Activated CD4-positive, alpha-beta T cell treated with anti-CD3 and anti-CD28 coated beads for 1 hour (primary cell): ENCODE measurements at places on chromosomes 4 and X.

GRCh38 chr4:24114919-24115500, 225.2 kb upstream of the PPARGC1A start:
- no peak for DNase-seq

DNA sequence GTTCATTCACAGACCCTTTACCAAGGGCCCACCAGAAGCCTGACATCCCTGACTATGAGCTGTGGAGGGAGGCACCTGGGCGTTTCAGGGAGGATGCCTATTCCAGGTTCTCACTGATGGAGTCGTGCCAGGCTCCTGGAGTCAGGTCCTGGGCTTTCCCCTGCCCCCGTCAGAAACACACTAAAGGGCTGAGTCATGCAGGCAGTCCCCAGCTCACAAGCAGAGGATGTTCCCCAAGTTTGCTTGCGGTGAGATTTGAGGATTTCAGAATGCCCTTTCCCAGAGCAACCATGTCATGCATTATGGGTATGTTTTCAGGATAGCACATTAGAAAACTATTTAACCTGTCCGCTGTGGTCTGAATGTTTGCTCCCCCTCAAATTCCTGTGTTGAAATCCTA, 45.2 kb downstream of the FHDC1 start:
- no peak for DNase-seq

GRCh38 chr4:1012034-1012739, 761 bp downstream of the FGFRL1 start:
- DNase-seq = no peak

DNA sequence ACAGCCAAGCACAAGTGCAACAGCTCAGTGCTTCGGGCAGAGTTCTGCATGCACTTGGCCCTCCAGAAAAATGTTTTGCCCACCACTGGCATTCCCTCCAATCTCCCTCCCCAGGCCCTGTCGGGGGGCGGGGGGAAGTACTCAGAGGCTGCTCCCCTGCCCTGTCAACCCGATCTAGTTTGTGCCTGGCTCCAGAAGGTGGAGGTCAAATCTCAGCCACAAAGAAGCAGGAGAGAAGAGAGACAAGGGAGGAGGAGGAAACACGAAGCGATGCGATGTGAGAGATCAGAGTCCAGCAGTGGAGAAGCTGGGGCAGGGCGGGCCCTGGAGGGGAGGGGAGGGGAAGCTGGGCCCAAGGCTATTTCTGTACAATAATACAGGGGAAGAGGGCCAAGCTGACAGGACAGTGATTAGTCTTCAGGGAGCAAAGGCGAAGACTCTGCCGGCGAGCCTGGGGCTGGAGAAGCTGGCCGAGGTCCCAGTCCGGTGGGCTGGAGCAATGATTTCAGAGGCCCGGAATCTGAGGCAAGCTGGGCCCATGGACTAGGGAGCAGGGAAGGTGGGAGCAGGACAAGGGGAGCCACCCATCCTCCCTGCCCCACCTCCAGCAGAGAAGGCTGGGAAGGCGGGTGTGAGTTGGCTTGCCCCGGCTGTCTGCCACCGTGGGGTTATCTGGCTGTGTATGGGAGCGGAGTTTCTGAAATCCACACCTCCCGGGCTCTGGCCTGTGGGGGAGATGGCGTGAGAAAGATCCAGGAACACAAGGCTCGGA, 167.1 kb downstream of the EFNB1 start:
- no peak for DNase-seq

DNA sequence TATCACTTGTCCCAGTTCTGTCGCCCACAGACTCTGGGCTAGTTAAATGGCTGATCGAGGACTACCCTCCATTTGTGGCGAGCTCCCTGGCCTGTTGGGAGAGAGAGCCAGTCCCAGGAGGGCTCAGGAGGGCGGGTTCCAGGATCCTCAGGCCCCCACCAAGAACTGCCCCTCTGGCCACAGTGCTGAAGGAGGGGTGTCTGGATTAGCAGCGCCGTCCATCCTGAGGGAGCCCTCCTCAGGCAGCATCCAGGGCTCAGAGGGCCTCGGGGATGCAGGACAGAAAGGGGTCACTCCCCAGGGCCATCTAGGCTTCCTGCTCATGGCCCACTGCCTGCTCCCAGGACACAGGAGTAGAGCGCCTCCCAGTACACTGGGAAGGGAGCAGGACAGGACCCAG, 6.1 kb downstream of the PNMA5 start:
- DNase-seq = no peak

- DNase-seq = peak; percentile 96
Observed at GRCh38 chr4:189940178-189941004, at the start of gene FRG1. Gene FRG1 (plus strand): TSS chr4:189940872. CDS start chr4:189941010, 138 bp downstream.

GRCh38 chr4:182848685-182849084, 68.5 kb downstream of the DCTD start:
- no peak for DNase-seq

- DNase-seq = no peak
Observed at GRCh38 chr4:36003051-36003450, 241.3 kb downstream of the ARAP2 start.

DNA sequence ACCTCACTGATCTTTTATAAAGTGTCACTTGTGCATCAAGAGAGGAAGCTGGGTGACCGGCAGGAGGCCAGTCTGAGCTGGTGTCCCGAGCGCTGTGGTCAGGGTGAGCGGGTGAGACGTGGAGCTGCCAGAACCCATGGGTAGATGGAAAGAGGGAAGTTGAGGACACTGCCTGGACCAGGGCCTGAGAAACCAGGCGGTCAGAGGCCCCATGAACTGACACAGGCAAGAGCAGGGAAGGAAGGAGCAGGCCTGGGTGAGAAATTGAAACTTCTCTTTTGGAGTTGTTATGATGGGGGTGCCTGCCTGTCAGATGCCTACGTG, 192.6 kb downstream of the AFAP1 start:
- no peak for DNase-seq

DNA sequence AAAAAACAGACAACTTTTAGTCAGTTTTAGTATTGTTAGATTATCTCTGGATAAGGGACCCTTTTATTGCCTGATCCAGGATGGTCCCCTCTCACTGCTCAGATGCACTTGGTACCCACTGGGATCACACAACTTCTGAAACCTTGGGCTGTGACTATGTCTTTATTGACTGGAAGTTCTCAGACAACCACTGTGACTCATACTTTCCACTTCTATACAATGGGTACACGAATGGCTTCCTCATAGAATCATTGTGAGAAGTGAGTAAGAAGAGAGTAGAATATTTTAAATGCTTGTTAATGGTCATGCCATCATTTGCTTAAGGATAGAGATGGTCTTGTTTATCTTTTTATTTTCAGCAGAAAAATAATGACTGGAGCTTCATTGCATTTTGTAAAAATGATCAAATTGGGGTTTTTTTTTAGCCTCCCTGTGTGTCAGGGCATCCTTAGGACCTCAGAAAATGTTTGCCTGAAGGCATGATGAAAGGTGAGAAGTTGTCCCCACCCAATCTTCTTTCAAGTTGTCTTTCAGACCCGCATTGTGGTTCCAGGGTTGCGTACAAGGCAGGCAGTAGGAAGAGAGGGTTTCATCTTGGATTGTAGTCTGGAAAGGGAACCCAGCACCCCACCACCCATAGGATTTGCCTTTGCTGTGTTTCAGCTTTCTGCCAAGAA, 115.1 kb downstream of the CPEB2 start:
- DNase-seq = no peak

- DNase-seq = no peak
Observed at GRCh38 chrX:97057349-97057909, 173.7 kb downstream of the RPA4 start.

GRCh38 chr4:99321241-99322191, at the start of gene ADH1B:
Gene ADH1B (minus strand): TSS chr4:99321401. CDS start chr4:99321331, 70 bp downstream.
- no peak for DNase-seq

- no peak for DNase-seq
Observed at GRCh38 chr4:4260185-4260751, 12.2 kb upstream of the TMEM128 start.

GRCh38 chrX:153379971-153380581, 21.1 kb downstream of the PNMA6E start:
- no peak for DNase-seq

DNA sequence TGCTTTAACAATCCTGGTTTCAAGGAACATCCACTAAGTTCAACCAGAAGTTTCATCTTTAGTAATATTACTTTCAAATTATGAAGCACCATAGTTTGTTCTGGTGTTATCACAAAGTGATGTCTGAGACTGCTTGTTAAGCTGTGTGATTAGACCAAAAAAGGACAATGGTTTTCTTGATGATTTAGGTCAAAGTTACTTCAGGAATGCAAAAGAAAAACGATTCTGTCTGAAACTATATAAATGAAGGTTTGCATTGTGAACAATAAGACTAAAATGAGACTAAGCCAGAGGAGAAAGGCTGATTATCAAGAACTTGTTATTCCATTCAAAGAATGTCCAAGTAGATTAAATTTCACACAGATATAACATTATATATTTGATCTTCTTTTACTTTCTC, 122.4 kb upstream of the ETNPPL start:
- no peak for DNase-seq

- no peak for DNase-seq
Observed at GRCh38 chrX:47664737-47665136, 5.8 kb upstream of the UXT start.

GRCh38 chr4:31518796-31519250, 798.7 kb downstream of the PCDH7 start:
- DNase-seq = no peak

GRCh38 chrX:111503485-111503993, 7.9 kb upstream of the SERTM2 start:
- no peak for DNase-seq

- DNase-seq = no peak
Observed at GRCh38 chrX:103792916-103793544, 16.4 kb downstream of the PLP1 start.

GRCh38 chrX:152899874-152900719, 2.2 kb downstream of the ZNF185 start:
- no peak for DNase-seq

DNA sequence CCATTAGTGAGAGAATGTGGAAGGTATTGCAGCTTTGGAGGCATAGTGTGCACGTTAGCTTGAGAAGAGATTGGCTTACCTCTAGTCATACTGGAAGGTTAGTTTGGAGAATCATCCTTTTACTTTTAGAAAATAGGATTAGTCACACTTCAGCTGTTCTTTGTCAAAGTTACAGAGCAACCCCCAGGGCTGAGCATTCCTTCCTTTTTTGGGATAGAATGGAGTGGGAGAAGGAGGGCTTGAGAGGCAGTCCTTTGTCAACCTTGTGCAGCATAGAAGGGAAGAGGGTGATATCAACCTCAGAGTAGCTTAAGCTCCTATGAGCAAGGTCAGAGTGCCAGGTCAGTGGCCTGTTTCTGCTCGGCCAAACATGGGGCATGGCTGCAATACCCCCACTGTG, 8.6 kb upstream of the MBNL3 start:
- DNase-seq = no peak

GRCh38 chrX:78024349-78025059, 55.1 kb upstream of the PGAM4 start:
- DNase-seq = no peak

- DNase-seq = no peak
Observed at GRCh38 chr4:174596513-174596912, 74.2 kb upstream of the HPGD start.

DNA sequence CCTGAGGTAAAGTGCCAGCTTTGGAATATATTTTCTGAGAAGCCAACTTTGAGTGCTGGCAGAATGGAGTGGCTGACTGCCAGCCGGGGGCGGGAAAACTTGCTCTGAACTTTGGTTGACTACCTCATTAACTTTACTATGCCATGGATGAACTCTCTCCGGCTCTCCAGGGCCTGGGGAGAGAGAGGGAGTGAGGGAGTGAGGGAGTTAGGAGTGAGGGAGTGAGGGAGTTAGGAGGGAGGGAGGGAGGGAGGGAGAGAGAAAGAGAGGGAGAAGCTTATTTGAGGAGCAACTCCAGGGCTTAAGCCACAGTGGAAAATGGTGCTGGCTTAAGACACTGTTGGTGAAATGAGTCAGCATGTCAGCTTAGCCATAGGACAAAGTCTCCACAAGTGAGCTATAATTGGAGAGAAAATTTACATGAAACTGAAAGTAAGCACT, 280.9 kb upstream of the RPS6KA3 start:
- DNase-seq = no peak

- DNase-seq = no peak
Observed at GRCh38 chr4:168167714-168168284, 75.5 kb downstream of the ANXA10 start.

GRCh38 chr4:87089368-87089767, 131.1 kb downstream of the KLHL8 start:
- DNase-seq = no peak

- no peak for DNase-seq
Observed at GRCh38 chr4:136390824-136391223, 1141.5 kb downstream of the PCDH18 start.

DNA sequence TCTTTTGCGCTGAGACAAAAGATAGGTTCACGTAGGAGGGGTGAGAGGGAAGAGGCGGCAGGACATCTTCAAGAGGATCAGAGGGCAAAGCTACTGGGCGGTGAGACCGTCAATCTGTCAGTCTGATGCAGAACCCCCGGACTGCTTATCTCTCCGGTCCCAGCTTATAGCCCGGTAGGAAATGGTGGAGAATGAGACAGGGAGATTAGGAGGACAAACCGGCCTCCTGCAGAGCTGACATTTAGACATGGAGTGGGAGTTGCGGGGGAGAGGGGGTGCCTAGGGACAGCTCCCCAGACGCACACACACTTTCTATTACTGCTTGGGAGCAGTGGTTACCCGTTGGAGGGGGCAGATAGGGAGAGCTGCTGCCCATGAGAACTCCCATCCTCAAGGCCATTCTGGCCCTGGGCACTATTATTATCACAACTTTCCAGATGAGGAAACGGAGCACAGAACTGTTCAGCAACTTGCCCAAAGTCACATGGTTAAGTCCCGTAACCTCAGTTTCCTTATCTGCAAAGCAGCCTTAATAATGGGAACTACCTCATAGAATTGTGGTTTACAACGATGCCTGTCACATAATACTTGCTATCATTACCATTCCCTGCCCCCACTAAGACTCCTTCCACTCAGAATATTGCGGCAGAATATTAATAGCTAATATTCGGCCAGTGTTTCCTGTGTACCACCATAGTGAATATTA, 1.1 kb upstream of the HDAC6 start:
- DNase-seq = no peak

DNA sequence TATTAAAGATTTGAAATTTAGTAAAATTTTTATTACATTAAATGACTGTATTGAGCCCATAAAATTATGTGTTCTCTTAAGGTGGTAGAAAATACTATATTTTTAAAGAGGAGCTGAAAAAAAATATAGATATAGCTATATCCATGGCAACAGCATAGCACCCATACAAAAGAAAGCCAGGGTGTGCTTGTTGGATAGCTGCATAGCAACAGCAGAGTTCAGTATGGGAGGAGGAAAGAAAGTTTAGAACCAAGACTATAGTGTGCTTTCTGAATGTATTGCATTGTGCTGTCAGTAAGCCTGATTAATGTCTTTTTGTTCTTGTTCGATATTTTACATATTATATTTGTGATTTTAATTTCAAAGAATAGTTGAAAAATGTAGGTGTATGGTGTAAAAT, 78.4 kb downstream of the GRID2 start:
- no peak for DNase-seq

- no peak for DNase-seq
Observed at GRCh38 chrX:17710871-17711301, 26.4 kb upstream of the SCML1 start.

- DNase-seq = no peak
Observed at GRCh38 chr4:181711387-181711786, 531.8 kb upstream of the TENM3 start.

GRCh38 chrX:29012867-29013266, 425.6 kb downstream of the IL1RAPL1 start:
- DNase-seq = no peak
